ENCODE measurements at places on chromosomes 5 and 9.
A peak's percentile ranks its signal among the peaks of the same experiment; 100 is the strongest.

GRCh38 chr9:26673261-26673660 is 219.3 kb downstream of the CAAP1 start:
- DNase-seq: no peak

GRCh38 chr5:179774442-179774841 is 19.3 kb upstream of the LTC4S start:
- DNase-seq: no peak

DNA sequence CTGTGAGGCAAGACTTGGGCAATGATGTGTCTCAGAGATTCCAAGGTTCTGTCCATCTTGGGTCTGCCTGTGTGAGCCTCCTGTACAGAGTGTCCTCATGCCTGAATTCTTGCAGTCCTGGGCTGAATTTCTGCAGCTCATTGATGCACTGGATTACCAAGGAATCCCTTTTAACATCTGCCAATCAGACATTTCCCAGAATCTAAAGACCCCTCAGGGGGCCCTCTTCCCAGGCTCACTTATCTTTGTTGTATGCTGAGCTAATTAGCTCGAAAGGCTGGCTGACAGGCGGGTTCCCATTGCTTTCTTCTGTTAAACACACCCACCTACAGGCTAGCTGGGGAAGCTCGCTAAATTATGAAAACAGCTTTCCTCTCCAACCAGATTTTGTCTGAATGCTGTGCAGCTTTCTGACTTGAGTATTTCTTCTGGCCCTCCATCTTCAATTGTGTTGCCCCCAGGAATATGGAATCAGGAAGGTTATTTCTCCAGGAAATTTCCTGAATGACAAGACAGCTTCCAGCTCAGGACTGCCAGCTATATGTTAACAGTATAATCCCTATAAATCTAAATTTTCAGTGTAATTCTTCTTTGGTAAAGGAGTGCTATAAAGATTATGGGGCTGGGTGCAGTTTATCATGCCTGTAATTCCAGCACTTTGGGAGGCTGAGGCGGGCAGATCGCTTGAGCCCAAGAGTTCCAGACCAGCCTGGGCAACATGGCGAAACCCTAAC is at the start of gene LIX1:
Gene LIX1 (minus strand): TSS at position 91 of the 734 bp plus-strand sequence. CDS start 35 bp downstream, at position 56.
- DNase-seq: peak; percentile 60

- no peak for DNase-seq
These were observed 16.3 kb downstream of the IRF1 start for GRCh38 chr5:132474131-132474723.

GRCh38 chr5:179766726-179767455 is 26.9 kb upstream of the LTC4S start:
- DNase-seq: no peak

DNA sequence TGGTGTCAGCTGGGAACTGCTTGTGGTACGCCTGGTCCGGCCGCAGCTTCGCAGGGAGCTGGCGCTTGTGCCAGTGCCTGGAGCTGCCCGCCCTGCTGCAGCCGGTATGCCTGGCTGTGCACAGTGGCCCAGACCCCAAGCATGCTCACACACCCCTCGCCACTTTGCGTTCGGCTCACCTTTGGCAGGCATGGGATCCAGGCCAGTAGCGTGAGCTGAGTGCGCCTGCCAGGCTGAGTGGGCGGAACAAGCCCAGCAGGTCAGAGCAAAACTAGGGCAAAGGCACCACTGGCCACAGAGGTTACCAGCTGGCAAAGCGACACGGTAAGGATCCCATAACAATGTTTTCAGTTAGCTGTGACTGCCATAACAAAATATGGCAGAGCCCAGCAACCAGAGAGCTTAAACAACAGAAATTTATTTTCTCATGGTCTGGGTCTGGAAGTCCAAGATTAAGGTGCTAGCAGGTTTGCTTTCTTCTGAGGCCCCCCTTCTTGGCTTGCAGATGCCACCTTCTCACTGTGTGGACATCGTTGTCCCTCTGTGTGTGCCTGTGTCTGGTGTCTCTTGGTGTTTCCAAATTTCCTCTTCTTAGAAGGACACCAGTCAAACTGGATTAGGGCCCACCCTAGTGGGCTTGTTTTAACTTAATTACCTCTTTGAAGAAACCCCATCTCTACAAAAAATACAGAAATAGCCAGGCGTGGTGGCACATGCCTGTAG is 61.6 kb downstream of the PSAT1 start:
- no peak for DNase-seq

GRCh38 chr5:2466966-2467365 is 284.5 kb downstream of the IRX2 start:
- no peak for DNase-seq

DNA sequence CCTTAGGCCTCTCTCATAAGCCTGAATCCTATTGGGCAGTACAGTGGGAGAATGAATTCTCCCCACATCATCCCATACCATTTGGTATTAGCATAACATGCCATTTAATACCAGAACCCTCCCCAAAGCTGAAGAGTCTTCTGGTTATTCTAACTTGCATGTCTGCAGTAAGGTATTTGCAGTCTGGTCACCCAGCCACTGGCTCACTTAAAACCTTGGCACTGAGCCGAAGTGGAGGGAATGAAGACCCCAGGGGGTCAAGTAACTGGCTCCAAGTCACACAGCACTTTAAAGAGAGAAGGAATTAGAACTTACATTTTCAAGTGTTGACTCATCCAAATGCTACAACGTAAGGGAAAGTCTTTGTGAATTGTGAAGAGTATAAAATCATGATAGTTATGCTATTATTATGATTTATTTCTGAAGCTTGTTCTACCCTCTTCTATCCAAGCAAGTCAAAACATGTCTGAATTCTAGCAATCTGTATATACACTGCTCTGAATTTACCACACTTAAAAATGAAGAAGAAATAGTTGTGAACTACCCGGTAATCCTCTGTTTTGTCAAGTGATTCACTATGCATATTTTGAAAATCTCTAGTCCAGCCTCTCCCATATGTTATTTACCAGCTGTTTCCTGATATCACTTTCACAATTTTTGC is 28.5 kb downstream of the GLRA1 start:
- no peak for DNase-seq

- DNase-seq: peak; percentile 49
These were observed 138.9 kb downstream of the SPATA31D1 start for GRCh38 chr9:82127465-82127864.

GRCh38 chr5:107396351-107396690 is 274.4 kb downstream of the EFNA5 start:
- DNase-seq: no peak

- DNase-seq: peak; percentile 27
These were observed 1.0 kb upstream of the SAP30L start for GRCh38 chr5:154444556-154445421.

GRCh38 chr5:106600803-106601202 is 1069.9 kb downstream of the EFNA5 start:
- no peak for DNase-seq

DNA sequence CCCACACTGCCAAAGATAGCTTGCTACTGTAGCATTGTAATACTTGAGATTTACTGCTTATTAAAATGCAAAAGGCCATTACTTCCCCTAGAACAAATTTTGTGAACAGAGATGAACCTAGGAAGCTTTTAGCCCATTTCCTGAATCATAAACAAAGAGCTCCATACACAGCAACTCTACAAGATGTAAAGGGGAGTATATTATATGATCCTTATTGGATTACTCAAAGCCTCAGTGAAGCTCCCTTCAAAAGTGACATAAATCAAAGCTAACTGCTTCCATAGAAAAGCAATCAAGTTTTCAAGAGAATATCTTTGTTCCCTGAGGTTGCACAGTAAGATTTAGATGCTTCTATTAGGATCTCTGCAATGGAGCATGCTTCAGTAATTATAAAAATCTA is 629.8 kb downstream of the EFNA5 start:
- DNase-seq: no peak

- DNase-seq: no peak
These were observed 619.6 kb upstream of the ADAMTS16 start for GRCh38 chr5:4520559-4520958.

DNA sequence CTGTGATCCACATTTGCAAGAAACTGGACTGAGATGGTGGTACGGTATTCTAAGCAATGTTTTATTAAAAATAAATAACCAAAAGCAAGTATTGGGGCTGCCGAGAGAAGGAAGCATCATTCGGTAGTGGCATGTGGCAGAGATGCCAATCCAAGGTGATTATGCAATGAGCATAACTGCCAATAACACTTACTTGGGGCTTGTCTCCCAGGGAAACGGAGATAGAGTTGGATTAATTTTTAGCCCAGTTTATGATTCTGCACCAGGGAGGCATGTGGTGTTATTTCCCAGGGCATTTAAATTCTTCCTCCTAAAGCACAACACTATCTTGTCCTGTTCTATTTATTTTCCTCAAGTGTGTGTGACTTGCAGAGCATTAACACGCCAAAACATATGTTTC is 17.9 kb downstream of the SLC24A2 start:
- no peak for DNase-seq

- DNase-seq: no peak
These were observed 39.7 kb upstream of the COL15A1 start for GRCh38 chr9:98903961-98904411.

DNA sequence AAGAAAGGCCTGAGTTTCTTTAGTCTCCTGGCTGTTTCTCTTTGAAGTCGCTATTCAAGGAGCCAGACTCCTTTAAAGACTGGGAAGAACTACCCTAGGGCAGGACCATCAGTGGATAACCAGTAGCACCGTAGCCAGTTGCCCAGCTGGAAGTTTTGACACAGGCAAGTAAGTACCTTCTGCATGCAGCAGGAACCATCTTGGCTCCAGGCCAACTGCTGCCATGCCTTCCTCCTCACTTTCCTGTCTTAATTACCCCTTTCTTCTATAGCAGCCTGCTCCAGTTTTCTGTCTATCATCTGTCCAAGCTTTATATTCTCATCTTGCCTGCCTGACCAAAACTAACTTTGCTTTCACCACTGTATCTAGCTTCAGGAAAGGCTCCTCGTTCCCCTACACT is 149.7 kb upstream of the SV2C start:
- DNase-seq: no peak

DNA sequence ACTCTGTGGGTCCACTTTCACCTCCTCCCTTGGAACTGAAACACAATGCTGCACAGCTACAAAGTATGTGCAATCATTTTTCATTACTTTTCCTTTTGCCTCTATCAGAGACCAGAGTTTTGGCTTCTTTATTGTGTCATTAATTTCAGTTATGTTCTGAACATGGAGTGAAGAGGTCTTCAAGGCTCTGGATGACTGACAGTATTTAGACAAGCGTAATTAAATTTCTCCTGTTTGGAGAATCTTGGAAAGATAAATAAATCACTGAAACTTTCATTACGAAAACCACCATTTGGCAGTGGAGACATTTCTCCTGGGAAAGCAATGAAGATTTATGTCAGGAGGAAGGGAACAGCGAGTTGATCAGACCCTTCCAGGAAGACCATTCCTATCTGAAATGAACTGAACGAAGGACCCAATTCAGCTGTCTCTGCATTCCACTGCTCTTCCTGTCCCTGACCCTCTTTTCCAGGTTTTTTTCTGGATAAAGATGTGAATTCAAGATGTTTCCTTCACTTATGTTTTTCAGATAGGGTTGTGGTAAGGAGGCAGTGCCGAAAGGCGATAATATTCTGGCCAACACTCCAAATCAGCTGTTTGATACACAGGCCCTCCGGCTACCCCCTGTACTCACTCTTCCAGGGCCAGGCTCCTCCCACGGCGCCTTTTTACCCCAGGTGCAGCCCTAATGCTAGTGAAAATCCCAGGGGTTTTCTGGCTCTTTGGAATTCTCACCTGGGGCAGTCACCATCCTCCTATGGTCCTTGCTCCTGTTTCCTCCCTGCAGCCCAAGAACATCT is 77.2 kb upstream of the OSMR start:
- no peak for DNase-seq

- DNase-seq: no peak
These were observed 114.5 kb upstream of the SLC1A3 start for GRCh38 chr5:36491856-36492255.

DNA sequence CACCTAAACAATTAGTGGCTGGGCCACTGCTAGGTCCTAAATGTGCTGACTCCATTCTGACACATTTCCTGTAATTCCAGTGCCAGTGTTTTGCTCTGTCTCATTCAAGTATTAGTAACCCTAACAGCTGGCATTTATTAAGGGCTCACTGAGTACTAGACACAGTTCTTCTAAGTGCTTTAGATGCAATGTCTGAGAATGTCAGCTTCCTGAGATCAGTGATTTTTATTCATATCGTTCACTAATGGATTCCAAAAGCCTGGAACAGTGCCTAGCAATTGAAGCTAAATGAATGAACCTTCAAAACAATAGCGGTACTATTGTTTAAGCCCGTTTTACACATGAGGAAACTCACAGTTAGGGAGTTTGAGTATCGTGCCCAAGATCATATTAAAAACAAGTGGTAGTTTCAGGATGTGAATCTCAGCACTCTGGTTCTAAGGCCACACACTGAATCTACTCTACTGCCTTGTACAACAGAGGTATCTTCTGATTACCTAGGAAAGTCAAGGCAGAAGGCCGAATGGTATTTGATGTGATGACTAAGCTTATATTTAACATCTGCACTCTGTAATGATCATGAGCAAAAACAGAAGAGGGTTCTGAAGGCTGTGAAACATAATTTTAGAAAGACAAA is 304.0 kb downstream of the PJA2 start:
- no peak for DNase-seq

DNA sequence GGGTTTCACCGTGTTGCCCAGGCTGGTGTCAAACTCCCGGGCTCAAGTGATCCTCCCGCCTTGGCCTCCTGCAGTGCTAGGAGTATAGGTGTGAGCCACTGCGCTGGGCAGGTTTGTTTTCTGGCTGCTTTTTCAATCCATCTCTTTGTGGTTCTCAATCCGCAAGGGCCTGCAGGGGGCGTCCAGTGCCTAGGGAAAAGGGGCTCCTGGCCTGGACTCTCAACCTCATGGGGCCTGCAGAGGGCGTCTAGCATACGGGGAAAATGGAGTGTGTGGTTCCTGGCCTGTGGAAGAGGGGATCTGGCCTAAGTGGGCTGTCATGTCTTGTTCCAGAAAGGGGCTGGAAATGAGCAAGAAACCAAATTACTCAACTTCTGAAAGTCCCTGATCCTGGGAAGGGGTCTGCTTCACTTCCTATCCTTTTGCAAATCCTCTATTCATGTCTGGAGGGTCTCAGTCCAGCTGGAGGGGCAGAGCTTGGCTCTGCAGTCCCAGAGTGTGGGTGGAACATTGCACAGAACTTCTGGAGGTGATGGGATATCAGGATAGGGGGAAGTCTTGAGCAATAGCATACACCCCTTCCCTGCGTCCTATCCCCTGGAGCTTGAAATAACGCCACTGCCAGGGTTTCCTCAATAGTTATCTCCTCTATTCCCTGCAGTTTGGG is 12.7 kb upstream of the CCL27 start:
- peak; percentile 89 for DNase-seq

- no peak for DNase-seq
These were observed 193.9 kb downstream of the SYK start for GRCh38 chr9:90995516-90995915.

GRCh38 chr5:80884086-80884813 is 75.9 kb upstream of the RASGRF2 start:
- no peak for DNase-seq

Data from suppressor macrophage treated with lipopolysaccharide for 1 hour (primary cell).